ENCODE measurements at places on chromosomes 11 and 22.

DNA sequence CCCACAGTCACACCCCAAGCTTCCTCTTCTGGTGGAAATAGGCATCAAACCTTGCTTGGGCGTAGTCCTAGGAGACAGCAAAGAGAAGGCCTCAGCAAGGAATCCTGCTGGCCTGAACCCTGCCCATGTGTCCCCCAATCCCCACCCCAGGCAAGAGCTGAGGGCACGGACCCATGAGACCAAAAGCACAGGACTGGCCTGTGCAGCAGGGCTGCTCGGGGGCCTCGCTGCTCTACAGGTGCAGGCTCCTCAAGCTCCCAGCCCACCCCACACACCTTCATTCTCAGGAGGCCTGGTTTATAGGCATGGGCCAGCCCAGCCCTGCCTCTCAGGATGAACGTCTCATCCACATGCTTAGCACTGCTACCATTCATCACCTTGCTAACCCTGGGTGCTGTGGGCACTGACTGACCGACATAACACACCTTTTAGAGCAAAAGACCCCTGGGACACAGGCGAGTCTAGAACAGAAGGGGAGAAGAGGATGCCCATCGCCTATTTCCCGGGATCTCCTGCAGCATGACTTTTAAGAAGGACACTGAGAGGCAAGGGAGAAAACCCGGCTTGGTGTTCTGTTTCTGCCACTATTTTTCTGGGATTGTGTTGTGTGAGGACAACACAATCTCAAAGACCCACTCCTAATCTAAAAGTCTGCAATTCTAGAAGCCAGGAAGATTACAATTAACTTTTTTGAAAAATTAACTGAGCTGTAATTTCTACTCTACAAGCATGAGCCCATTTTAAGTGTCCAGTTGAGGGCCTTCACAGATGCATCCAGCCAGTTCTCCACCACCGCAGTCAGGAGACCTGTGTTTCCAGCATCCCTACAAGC, 15.4 kb downstream of the TCIRG1 start:
- DNase-seq: no peak

- no peak for DNase-seq
Observed at GRCh38 chr11:86784241-86784681, 16.1 kb upstream of the PRSS23 start.

- DNase-seq: no peak
Observed at GRCh38 chr11:28243061-28243460, 134.9 kb downstream of the METTL15 start.

GRCh38 chr11:12131943-12132789, 21.8 kb downstream of the MICAL2 start:
- no peak for DNase-seq

All from cerebellar nuclear complex (tissue), 1 donor.